ENCODE measurements at places on chromosomes 5 and 9.
A peak's percentile ranks its signal among the peaks of the same experiment; 100 is the strongest.

DNA sequence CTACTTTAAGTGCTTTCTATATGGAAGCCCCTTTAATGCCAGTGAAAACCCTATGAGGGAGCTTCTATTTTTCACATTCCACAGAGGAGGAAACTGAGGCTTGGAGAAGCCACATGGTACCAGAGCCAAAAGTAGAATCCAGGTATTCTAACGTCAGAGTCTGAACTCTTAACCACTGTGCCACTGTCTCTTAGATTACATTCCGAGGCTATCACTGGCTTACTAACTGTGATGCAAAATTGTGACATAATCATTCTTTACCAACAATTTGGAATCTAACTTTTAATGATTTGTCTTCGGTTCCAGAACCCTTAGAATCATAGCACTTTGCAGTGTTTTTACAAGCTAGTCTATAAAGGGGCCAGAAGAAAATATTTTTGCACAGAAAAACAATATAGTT, 59.2 kb downstream of the SLC1A3 start:
- DNase-seq, result no peak

DNA sequence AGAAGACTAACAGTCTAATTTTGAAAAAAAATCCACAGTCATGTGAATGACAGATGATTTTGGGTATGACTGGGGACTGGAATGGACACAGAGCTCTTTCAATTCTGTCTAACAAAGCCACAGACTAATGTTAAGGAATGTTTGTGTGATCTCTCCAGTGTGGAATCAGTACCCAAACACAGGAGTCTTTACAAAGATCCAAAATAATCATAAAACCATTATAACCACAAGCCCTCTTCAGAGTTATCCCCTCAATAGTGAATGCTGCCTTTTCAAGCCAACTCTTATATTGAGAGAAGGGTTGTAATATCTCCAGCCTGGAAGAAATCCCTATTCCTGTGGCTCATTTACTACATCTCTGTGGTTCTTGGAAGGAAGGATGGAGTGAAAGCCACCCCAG, 552.0 kb upstream of the CLINT1 start:
- DNase-seq, result no peak

GRCh38 chr9:88270413-88270812, 117.8 kb upstream of the SPIN1 start:
- no peak for DNase-seq

DNA sequence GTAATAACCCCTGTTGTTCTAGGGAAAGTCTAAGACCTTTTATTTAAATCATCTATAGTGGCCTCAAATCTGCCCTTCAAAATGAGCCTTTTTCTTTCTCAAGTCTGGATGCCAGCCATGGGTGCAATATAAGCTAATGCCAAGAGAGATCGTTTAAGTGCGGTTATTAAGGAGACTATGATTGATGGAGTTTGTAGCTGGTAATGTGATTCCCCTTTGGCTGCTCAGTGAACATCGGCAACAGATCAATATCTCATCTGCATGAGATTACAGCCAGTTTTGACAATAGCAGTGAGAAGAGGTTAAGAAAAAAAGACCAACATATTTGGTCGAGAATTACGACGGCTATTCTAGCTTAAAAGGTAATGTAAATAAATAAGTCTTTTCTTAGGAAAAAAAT, 1049.4 kb upstream of the NUDT12 start:
- no peak for DNase-seq

DNA sequence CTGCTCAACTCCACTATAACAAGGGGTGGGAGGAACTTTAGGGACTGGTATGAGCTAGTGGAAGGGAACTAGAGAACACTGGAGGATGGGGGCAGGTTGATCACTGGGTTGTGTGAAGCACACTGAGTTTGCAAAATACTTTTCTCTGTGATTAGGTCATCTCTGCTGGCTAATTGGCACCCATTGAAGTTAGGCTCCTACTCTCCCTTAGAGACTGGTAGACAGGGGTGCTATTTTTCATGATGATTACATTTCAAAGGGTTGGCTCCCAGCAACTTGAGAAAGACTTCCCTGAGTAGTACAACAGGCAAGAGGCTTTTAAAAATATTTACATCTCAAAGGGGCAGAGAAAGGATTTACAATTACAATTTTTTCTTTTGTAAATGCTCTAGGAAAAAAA, 50.4 kb upstream of the MTAP start:
- DNase-seq, result no peak

- no peak for DNase-seq
Measured at GRCh38 chr9:110136802-110137201, 71.2 kb downstream of the C9orf152 start.

DNA sequence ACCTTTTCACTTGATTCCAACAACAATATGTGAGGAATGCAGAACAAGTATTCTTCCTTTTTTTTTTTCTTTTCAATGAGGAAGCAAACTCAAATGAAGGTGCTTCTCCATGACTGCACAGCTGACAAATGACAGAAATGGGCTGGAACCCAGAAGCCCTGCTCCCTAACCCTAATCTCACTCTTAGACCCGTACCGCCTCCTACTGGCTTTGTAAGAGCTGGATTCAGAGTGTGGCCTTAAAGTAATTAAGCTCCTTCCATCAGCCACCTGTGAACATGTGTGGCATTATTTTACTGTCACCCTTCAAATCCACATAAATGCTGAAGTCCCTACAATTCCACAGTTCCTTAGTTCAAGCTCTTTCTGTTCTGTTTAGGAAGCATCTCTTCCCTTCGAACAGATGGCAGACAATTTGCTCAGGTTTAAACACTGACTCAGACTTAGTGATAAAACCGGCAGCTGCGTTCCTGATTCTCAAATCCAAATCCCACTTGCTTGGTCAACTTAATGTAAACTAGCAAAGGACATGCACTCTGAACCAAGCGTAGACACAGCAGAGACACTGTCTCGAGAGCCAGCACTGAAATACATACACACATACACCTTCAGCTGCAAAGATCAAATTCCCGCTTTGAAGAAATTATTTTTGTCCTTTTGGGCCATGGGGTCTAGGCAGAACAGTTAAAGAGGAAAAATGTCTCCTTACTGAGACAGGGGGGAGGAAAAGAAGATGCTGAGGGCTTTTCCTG, 316.7 kb upstream of the TLE4 start:
- DNase-seq, result no peak

- DNase-seq, result no peak
Measured at GRCh38 chr5:162888268-162888667, 549.1 kb upstream of the CCNG1 start.

DNA sequence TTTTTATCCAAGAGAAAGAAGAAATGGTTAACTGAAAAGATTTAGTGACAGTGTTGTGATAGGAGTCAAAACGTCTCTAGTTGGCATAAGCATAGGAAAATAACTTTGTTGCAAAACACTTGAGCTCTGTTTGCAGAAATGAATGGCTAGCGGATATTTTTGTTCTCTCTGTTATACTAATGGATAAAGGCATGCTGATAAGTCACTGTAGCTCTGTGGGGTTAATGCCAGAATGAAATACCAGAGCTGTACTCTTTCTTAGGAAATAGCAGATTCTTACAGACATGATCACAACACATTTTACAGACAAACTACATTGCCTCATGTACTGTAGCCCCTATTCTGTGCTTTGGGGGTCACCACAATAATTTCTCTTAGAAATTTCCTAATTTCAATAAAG, 202.8 kb downstream of the DMRTA1 start:
- DNase-seq, result no peak

- no peak for DNase-seq
Measured at GRCh38 chr5:116864157-116864837, 289.7 kb upstream of the SEMA6A start.

- no peak for DNase-seq
Measured at GRCh38 chr5:163917747-163918146, 412.3 kb downstream of the MAT2B start.

DNA sequence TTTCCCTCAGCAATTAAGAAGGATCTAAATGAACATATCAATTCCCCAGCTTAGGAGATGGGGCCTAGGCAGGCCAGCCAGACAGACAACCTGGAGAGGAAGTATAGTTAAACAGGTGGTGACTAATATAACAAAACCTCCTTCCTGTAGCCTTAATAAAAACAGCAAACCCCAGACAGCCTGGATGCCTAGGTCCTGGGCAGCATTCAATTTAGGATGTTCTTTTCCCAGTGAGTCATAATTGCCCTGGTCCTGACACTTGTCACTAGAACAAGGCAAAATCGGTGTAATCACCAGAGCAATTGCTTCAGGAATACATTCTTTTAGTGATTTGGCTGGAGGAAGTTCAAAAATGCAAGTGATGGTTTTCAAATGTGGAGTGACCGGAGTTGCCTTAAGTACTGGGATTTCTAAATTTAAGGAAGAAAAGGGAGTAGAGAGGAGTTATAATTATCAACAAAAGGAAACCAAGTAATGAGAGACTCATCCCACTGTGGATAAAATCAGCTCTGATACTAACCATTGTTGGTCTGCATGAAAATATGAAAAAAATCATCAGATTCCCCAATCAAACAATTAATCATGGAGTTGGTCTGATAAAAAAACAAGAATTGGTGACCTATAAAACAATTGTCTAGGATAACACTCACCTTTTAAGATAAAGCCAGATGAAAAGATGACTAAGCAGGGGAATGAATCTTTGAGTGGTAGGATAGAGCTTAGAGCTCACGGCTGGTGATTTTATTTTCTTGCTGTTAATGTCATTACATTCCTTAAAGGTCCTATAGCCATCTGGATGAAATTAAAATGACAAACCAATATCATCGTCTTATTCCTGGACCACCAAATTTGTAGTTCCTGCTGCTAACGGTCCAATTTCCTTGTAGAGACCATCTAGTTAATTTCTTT, 39.0 kb upstream of the TARS1 start:
- DNase-seq, result peak; percentile 80

All from dermis microvascular lymphatic vessel endothelial cell (primary cell).